Femur (tissue), 1 donor: ENCODE measurements at places on chromosomes 16 and 17.

GRCh38 chr16:81369888-81370504 lies 55.2 kb downstream of the GAN start:
- DNase-seq = no peak

DNA sequence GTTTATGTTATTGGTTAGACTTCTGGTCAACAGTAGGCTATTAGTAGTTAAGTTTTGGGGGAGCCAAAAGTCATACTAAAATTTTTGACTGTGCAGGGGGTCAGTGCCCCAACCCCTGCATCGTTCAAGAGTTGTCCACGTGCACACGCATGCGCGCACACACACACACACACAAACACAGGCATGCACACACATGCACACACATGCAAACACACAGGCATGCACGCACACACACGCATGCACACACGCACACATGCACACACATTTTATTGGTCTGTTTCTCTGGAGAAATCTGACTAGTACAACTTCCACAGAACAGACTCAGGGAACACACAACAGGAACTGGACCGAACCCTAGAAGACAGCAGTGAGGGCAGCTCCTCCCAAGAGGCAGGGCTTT lies 24.4 kb upstream of the USP10 start:
- no peak for DNase-seq

- DNase-seq = peak; percentile 19
Observed at GRCh38 chr16:84842516-84843148, 22.8 kb downstream of the CRISPLD2 start.

DNA sequence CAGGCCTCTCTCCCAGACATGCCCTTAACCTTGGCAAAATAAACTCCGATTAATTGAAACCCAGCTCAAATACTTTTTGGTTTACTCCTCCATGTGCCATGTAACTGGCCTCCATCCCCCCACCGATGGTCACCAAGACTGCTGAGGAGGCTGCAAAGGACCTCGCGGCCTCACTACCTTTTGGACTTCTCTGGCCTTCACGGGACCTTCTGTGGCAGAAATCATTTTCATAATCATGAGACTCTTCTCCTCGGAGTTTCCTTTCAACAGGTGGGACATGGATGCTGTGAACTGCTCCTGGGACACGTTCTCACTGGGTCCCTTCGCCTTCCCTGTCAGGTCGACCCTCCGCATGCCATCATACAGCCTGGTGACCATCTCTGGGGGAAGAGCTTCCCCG lies 9.0 kb downstream of the MEAK7 start:
- DNase-seq = no peak

GRCh38 chr17:68684949-68685357 lies 83.8 kb upstream of the FAM20A start:
- peak; percentile 29 for DNase-seq

GRCh38 chr16:2950353-2950724 lies 13.7 kb upstream of the KREMEN2 start:
- DNase-seq = no peak

DNA sequence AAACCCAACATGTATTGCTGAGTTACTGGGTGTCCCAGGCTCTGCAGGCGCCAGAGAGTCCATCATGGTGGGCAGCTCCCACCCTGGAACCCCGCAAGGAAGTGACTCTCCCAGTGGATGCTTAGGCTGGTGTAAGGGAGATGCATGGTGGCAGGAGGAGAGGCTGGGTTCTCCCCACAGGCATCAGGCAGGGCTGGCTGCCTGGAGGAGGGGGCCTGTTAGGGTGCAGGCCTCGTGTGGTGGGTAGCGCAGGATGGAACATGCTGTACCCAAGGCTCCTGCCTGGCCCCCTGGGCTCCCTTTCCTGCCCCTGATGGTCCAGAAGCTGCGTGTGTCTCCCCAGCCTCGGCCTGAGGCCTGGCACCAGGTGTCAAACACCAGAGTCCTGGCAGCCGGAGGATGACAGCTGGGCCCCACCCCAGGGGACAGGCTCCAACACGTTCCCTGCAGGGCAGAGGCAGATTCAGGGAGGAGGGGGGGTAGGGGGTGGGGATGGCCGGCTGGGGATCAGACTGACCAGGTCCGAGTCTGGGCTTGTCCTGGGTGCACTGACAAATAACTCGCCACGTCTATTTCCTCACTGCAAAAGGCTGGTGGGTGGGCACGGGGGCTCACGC lies 40.2 kb upstream of the CIBAR2 start:
- peak; percentile 76 for DNase-seq

DNA sequence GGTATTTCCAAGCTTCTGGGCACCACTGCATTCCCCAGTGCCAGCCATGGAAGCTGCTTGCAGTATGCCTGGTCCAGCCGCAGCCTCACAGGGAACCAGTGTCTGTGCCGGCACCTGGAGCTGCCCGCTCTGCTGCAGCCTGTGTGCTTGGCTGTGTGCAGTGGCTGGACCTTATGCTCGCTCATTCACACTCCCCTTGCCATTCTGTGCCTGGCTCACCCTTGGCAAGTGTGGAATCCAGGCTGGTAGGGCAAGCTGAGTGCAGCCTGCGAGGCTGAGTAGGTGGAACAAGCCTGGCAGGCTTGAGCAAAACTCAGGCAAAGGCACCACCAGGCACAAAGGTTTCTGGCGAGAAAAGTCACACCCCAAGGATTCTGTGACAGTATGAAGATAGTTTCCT lies 144.0 kb downstream of the MYO1D start:
- DNase-seq = no peak

DNA sequence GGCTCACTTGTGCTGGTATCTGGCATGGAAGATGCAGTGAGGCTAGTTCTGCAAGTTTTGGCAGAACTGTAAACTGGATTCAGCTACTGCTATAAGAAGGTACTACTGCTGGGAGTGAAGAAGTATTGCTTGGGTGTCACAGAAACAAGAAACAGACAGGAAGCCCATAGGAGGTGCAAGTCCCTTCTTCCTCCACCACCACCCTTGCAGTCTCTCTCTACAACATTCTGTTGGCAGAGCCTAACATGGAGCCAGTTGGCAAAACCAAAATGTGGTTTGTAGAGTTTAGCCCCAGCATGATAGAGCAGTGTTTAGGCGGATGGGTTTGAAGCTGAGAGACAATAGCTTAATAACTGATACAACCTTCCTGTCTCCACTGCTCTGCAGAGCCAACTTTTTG lies 72.6 kb downstream of the NLK start:
- DNase-seq = no peak

DNA sequence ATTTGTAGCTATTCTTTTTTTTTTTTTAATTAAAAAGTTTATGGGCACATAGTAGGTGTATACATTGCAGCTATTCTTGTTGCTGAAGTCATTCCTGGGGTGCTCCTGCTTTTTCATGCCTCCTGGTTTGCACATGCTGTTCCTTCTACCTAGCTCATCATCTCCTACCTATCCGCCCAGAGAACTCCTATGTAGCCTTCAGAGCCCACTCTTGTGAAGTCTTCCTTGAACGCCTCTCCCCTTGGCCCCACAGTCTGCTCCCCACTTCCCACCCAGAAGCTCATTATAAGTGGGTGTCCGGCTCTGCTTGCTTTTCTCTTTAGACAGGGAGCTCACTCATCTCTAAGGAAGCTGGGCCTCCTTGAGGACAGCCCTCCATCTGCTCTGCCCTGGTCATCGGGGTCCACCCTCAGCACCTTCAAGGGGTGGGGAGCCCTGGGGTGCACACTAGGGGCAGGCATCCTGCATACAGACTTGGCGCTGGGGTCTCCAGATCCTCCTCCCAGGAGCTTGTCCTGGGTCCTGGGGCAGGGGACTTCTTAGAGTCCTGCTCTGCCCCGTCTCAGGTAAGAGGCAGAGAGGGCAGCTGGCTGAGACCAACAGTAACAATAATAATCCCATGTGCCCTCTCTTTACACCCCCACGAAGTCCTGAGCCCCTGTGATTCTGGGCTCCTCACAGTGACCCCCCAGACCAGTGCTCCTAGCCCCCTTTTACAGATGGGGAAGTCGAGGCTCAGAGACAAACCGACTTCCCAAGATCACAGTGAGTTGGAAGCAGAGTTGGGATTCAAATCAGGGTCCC lies 3.5 kb upstream of the B9D1 start:
- DNase-seq = no peak

DNA sequence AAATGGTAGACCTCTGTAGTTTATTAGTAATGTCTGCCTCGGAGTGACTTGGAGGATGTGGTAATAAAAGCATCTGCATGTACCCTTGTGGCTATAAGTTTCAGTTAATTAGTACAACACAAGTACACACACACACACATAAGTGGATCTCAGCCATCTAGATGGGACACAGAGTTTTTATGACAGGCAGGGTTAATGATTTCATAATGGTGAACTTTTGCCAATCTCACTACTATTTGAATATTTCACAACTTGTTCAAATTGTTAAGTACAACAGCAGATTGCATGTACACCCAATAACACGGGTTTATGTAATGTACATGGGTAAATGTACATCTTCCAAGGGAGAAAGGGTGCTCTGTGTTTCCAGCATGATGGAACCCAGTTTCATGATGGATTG lies 511.3 kb upstream of the HSBP1 start:
- no peak for DNase-seq

GRCh38 chr16:5478036-5478435 lies 380.4 kb upstream of the EEF2KMT start:
- no peak for DNase-seq

GRCh38 chr17:30954046-30954830 lies 16.6 kb upstream of the RNF135 start:
- no peak for DNase-seq

DNA sequence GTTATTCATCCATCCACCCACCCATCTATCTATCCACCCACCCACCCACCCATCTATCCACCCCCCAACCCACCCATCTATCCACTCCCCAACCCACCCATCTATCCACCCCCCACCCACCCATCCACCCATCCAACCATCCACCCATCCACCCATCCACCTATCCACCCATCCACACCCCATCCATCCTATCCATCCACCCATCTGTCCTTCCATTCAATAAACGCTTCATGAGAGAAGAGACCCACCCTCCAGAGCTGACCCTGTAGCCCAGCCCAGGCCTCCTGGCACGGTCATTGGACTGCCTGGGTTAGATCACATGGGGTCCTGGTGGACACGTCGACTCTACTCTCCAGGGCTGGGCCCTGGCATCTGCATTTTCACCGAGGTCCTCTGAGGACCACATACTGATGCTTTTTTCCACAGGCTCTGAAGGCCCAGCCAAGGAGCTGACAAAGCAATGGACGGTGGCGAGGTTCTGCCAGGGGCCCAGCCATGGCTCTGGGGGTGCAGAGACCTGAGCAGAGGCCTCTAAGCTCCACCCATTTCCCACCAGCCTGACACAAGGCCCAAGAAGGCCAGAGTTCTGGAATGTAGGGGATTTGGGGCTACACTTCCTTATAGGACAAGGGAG lies 41.3 kb upstream of the SLC38A10 start:
- peak; percentile 19 for DNase-seq

DNA sequence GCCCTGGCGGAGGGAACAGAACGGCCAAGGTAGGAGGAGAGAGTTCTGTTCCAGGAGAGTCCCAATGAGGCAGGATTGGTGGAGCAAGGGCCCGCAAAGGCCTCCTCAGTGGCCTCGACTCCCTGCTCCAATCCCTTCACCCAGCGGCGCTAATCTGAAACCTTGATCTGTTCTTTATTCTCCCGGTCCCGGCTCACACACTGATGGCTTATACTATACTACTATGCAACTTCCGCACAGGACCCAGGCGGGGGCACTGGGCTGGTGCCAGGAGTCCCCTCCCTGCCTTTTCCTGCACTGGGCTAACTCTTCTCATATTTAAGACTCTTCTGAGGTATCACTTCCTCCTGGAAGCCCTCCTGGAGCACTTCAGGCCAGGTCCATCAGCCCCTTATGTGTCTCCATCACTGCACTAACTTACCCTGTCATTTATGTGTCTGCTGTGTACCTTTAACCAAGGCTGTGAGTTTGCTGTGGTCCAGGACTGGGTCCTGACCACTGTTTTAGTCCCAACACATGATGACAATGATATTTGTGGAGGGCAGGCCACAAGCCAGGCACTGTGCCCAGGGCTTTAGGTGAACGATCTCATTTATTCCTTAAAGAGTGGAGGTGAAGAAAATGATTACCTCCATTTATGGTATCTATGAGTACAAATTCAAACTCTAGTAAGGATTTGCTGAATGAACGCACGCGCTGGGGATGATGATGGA lies 6.8 kb downstream of the CCDC102A start:
- no peak for DNase-seq

DNA sequence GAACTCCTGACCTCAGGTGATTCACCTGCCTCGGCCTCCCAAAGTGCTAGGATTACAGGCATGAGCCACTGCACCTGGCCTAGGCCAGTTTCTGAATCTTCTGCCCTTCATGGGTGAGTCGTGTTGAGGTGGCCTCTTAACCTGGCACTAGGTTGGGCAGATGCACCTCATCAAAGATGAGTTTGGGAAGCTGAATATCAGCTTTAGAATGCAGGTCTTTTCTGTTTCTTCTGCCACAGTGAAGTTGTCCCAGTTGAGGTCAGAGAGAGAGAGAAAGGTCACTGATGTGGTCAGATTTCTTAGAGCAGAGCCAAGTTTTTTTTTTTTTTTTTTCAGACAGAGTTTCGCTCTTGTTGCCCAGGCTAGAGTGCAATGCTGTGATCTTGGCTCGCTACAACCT lies 111.3 kb upstream of the WSCD1 start:
- no peak for DNase-seq

DNA sequence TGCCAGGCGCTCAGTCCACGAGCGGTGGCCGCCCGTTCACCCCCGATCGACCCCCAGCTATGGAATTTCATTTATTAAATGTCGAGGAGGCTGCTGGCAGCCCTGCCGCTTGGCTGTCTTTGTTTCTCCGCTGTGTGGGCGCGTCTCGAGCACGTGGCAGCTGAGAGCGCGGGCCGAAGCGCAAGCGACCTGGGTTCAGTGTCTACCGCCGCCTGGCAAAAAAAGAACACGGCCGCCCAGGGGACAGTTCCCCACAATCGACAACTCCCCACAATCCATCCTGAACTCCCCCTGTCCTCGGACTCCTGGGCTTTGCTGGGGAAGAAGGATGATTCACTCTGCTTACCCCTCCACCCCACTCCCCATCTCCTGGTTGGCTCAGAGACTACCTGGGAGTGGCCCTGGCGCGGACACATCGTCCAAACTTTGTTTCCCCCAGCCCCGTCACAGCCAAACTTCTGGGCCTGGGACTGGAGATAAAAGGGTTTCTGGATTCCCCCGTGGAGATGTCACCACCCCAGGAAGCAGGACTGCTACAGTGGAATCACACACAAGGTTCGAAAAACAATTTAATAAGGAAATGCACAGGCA lies 1.7 kb upstream of the ANKRD13B start:
- DNase-seq = no peak

DNA sequence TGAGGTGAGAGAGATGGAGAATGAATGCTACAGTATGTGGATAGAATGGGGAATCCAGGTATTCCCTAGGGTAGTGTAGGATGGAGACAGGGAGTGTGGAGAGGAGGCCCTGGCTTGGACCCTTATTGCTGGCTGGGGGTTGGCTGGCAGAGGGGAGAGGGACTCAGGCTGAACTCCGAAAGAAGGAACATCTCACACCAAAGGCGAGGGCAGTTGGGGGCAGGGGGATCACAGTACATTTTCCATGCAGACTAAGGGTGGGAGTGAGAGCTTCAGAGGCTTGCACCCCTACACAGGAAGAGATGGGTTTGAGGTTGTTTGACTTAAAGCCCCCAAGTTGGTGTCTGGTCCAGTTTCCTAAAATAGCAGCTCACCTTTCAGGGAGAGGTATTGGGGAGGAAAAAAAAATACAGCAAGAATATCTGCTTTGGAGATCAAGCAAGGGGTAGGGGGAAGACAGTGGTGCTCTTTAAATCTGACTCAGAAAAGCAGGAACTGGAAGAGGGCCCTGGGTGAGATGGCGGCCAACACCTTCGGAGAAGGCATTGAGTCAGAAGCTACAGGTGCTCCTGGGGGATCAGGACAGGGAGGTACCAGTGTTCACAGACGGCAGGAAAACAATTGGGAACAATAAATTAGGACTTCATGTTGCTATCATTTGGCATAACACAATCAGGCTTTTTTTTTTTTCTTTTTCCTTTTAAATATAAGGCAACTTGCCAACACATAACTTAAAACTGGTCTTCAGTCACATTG lies 12.4 kb downstream of the TRAF4 start:
- DNase-seq = no peak
